ENCODE measurements at places on chromosomes 12 and 14.

DNA sequence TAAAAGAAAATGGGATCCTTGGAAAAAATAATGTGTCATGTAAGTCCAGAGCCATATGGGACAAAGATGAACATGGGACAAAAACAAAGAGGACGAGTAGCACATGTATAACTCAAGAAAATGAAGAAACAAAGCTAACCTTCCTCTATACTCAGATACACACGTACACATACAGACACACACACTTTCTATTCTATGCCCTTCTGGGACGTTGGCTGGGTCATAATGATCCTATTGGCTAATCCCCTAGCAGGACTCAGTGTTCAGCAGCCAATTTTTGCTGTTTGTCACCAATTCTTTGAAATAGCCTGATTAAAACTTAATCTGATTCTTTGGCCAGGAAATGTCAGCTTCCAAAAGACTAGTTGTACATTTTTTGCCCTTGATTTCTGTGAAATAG is 189.4 kb upstream of the FOXG1 start:
- DNase-seq: no peak

GRCh38 chr12:57621497-57622292 is 10.5 kb downstream of the ARHGEF25 start:
- DNase-seq: peak; percentile 81

GRCh38 chr14:59028476-59029202 is 159.8 kb upstream of the DAAM1 start:
- DNase-seq: peak; percentile 35

- DNase-seq: peak; percentile 22
Observed at GRCh38 chr14:53956427-53957201, at the start of gene BMP4. TSS of gene BMP4 (minus strand) at chr14:53956825. CDS start at chr14:53952222, 4,603 bp downstream.

- no peak for DNase-seq
Observed at GRCh38 chr12:98465950-98466602, 49.3 kb upstream of the TMPO start.

- DNase-seq: no peak
Observed at GRCh38 chr12:57133916-57134315, 5.6 kb downstream of the LRP1 start.

- DNase-seq: no peak
Observed at GRCh38 chr14:95104911-95105310, 52.4 kb downstream of the DICER1 start.

DNA sequence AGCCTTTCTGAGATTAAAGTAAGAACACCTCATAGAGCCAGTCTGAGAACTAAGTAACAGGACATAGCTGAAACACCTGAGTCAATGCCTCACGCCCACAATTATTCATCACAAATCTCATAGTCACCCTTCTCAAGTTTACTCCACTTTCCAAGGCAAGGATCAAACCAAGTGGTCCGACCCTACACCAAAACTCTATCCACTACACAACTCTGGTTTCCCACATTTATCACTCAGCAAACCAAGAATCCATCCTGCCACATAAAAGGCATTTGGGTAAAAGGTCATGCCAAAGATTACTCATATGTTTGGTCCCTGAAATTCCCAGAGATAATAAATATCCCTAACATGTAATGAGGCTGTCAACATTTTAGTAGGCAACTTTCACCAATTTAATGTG is 144.1 kb downstream of the RPAP3 start:
- DNase-seq: no peak

GRCh38 chr12:113048716-113049127 is 7.8 kb upstream of the DTX1 start:
- peak; percentile 68 for DNase-seq

DNA sequence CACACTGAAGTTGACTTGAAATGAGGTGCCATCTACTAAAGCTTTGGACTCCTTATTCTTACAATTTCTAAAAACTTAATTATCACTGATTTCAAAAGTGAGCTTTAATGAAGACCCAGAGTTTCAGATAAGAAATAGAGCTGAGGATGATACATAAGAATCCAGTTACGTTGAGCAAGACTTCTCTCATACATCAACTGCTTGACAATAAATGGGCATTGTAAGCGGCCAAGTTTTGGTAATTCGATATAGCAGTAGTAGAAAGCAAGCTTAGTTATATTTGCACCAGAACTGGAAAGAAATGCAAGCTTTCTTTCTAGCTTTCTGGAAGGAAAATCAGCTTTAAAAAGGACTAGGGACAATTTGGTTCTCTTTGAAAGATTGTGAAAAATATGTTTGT is 1359.6 kb downstream of the FSCB start:
- no peak for DNase-seq

- DNase-seq: no peak
Observed at GRCh38 chr14:86915406-86915805, 1077.6 kb downstream of the GALC start.

DNA sequence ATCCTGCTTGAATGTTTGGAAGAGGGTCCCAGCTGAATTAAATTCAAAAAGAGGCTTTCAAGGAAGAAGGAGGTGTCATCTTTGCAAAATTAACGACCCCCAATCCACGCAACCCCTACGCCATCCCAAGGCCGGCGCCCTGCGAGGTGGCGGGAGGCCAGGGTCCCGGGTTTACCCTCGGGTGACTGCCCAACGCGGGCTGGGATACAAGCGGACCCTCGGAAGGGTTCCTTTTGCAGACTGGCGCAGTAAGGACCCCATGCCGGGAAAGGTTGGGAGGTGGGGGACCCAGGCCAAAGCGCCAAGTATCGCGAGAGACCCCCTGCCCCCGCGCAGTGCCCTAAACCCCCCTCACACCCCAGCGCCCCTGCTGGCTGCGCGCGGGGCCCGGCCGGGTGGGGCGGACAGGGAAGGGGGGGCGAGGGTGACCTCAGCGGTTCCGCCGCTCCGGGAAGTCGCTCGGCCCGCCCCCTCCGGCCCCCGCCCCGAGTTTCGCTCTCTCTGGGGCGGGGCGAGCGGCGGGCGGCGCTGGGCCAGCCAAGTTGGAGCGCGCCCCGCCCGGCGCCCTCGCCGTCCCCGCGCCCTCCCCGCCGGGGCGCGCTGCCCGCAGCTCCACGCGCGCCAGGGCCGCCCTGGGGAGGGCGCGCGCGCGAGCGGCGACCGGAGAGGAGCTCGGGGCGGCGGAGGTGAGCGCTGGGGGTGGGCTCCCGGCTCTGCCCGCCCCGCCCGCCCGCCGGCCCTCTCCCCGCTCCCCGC is 708 bp upstream of the ZBTB42 start:
- peak; percentile 85 for DNase-seq

GRCh38 chr12:130016194-130016593 is 112.4 kb upstream of the TMEM132D start:
- DNase-seq: no peak

- no peak for DNase-seq
Observed at GRCh38 chr14:72925171-72925759, 999 bp upstream of the DCAF4 start.

GRCh38 chr14:66563731-66564130 is 55.8 kb downstream of the GPHN start:
- DNase-seq: no peak

- DNase-seq: peak; percentile 13
Observed at GRCh38 chr12:68871921-68872320, 61.0 kb downstream of the CPM start.

GRCh38 chr12:65590318-65590717 is 234.0 kb upstream of the HMGA2 start:
- no peak for DNase-seq

GRCh38 chr12:6784296-6784695 is 5.0 kb upstream of the CD4 start:
- DNase-seq: no peak

DNA sequence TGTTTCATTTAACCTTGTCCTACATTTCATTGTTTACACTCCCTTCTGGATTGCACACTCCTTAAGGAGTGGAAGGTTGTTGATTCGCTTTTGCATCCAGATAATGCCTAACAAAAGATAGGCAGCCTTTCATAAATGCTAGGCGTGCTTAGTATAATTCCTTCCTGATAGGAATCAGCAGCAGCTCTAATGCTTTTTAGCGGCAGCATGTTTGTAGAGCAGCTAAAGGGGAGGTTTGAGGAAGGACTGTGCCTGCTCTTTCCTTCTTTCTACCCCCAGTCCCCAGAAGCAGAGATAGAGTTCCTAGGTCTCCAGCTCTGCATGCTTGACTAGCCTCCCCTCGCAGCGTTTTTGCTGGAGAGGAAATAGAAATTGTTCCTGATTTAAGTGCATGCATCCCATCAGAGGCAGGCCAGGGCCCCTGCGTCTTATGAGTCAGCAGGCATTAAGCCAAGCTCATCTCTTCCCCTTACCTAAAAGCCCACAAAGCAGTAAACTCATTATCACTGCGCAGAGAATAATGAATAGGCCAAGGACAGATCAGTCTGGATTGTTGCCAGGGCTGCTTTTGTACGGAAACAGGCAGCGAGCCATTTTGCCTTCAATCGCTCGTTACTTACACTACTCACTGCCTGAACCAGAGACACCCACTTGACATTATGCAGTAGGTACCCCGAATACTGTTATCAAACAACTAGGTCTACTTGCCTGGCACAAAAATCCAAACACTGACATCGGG is 14.0 kb upstream of the TBPL2 start:
- DNase-seq: no peak

DNA sequence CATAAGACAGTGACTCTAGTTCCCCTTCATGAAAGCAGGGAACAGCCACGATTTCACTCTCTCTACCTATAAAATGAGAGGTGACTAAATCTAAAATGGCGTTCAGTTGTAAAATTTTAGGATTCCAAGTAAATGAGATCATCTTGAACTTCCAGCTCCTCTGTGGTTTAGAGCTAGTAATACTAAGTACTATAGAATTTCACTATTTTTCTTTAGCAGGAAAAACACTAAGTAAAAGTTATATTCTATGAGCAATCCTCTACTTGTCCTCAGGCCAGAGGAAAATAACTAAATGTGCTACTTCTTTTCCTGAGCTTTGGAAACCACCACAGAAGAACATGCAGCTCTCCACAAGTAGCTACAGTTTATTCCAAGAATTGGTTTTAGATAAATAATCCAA is 55.6 kb downstream of the NIN start:
- DNase-seq: no peak

- DNase-seq: no peak
Observed at GRCh38 chr12:3888659-3889058, 15.5 kb upstream of the PARP11 start.

DNA sequence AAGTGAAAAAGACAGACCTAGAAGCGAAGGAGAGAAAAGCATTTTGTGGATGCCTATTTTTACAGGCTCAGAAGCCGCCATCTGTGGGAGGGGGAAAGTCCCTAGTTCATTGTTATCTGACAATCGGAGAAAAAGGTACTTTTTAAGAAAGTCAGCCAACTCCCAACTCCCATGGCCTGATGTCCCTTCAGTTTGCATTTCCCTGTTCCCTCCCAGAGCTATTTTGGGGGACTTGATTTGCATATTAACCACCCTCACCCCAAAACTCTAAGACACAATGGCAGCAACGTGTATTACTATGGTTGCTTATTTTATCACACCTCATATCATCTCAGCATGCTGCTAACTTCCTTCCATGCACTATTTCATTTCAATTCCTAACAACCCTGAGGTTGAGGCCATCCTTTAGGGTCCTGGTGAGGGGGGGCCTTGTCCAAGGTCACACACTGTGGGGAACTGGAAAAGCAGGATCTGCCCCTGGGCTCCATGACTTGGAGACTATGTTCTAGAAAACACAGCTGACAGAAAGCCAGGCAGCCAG is 18.7 kb downstream of the HVCN1 start:
- DNase-seq: peak; percentile 69

DNA sequence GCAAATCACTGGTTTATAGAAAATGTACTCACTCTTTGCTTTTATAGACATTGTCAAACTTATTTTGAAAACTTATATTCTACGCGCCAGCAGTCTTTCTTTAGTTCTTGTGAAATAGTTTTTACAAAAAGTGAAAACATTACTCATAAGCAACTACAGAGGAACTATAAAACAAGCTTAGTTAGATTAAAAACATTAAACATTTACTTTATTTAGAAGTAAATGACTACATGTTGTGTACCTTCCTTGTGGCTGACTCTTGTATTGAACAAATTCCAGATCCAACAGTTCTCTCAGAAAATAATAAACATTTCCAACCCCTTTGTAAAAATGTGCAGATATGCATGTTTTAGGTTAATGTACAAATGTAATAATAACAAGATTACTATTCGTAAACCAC is 198.5 kb downstream of the SOX5 start:
- DNase-seq: no peak

- DNase-seq: peak; percentile 55
Observed at GRCh38 chr14:68910540-68910939, 68.6 kb downstream of the ACTN1 start.

GRCh38 chr14:103495854-103496253 is 26.8 kb downstream of the CKB start:
- DNase-seq: no peak

- DNase-seq: no peak
Observed at GRCh38 chr14:63512861-63513260, 30.3 kb downstream of the PPP2R5E start.

DNA sequence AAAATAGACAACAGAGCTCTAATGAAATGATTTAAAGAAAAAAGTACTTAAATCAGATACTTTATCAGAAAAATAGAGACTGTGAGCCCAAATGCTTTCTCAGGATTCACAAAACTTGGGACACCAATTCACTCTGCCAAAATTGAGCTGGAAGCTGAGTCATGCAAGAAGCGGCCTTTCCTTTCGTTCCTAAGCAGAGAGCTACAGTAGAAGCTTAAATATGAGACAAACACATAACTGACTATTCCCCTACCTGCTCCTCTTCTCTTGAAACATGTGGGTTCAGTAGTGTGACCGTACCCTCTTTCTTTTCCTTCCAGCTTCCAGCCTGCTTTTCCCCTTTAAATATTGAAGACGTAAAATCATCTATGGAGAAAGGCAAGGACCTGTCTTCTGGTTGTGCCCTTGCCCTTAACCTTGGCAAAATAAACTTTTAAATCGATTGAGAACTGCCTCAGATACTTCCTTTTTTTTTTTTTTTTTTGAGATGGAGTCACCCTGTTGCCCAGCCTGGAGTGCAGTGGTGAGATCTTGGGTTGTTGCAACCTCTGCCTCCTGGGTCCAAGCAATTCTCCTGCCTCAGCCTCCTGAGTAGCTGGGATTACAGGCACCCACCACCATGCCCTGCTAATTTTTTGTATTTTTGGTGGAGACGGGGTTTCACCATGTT is 4.4 kb upstream of the SDS start:
- no peak for DNase-seq

GRCh38 chr14:36511981-36512584 is 7.9 kb downstream of the NKX2-1 start:
- DNase-seq: no peak

DNA sequence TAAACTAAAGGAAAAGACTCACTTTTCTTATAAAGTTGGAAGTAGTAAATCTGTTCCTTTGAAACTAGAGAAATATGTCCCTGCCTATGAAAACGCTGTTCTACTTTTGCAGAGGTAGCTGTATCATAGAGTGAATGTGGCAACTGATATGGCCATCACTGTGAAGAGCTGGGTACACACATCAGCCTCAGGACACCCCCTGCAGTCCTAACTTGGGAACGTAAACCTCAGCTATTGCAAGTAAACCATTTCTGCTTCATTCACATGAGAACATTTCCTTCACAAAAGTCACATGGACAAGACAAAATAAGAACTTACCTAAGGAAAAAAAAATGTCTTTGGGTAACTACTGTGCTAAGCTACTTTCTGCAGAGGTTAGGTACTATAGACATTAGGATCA is 233.3 kb upstream of the PPFIA2 start:
- DNase-seq: peak; percentile 13

GRCh38 chr12:111775205-111776193 is 8.8 kb downstream of the ALDH2 start:
- peak; percentile 22 for DNase-seq

- no peak for DNase-seq
Observed at GRCh38 chr14:59140106-59140843, 48.2 kb upstream of the DAAM1 start.

- DNase-seq: no peak
Observed at GRCh38 chr14:74389980-74390379, 36.0 kb downstream of the SYNDIG1L start.

Data from stimulated activated naive CD8-positive, alpha-beta T cell treated with anti-CD3 and anti-CD28 coated beads, Interleukin-15, Interleukin-2, amounts not matched to agents 100 U/mL and 50 U/mL, for 24 hours (primary cell).